ENCODE measurements at places on chromosomes 5 and 9.
A peak's percentile ranks its signal among the peaks of the same experiment; 100 is the strongest.

DNA sequence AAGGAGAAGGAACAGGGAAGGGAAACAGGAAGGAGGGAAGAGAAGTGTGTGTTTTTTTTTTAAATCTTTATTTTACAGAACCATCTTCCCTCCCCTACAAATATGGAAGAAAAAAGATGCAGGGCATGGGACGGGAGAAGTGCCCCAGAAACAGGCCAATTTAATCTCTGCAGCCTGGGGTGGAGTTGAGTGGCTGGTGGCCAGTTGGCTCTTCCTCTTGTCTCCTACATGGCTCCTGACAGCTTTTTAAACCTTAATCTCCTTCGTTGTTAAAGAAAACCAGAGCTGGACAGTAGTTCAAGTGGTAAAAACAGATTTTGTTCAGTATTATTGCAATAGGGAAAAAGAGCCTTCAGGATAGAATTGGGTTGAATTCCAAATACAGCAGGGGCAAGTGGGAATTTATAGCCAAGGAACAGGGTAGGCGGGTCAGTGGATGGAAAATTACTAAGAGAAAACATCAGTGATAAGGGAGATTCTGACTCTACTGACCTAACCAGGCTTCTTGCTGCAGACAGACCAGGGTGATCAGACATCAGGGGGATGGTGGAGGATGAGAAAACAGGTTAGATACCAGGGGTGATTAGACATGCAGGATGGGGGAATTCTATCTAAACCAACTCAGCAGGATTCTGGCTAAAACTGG lies 125.1 kb upstream of the CLINT1 start:
- DNase-seq = no peak

DNA sequence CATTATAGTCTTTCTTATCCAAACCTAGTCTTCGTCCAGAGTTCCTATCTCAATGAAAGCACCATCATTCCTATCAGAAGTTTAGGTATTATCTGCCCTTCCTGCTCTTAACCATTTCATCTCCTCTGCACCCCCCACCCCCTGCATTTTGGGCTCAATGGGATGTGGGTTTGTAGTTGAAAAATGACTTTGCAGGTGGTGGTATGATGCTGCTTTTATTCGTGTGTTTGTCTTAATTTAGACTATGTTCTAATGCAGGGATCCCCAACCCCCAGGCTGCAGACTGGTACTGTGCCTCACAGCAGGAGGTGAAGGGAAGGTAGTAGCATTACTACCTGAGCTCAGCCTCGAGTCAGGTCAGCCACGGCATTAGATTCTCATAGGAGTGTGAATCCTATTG lies 49.4 kb upstream of the ZNF608 start:
- no peak for DNase-seq

- DNase-seq = peak; percentile 37
Observed at GRCh38 chr5:131382407-131383395, 118.8 kb downstream of the CDC42SE2 start.

DNA sequence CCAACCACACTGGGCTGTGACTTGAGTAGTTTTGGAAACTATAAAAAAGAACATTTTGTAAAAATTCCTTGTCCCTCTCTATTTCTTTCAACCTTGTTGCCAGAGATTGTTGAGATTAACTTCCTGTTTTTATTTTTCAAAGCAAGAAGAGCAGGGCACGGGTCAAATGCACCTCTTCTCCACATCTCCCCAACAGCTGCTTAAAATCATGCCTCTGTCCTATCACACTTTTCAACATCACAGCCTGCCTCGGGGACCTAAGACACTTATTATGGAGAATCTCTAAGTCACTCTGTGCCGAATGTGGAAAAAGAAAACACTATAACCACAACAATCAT lies 280.3 kb upstream of the TNC start:
- DNase-seq = no peak
